NCI-H510A (cell line): ENCODE measurements at places on chromosomes 2 and 18.

DNA sequence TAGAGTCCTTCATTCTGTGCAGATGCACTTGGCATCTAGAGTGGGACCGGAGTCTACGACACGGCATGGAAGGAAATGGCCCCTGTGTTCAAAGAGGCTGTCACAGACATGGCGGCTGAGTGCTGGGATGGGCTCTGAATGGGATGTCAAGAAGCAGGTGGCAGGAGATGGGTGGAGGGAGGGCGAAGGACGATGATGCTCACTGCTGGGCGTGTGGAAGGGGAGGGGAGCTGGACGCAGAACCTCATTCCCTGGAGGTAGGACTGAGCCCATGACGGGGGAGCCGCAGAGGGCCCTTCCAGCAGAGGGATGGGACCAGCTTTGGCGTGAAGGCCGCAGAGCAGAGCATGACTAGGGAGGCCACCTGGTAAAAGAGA lies 18.8 kb upstream of the ALPI start:
- DNase-seq: no peak

DNA sequence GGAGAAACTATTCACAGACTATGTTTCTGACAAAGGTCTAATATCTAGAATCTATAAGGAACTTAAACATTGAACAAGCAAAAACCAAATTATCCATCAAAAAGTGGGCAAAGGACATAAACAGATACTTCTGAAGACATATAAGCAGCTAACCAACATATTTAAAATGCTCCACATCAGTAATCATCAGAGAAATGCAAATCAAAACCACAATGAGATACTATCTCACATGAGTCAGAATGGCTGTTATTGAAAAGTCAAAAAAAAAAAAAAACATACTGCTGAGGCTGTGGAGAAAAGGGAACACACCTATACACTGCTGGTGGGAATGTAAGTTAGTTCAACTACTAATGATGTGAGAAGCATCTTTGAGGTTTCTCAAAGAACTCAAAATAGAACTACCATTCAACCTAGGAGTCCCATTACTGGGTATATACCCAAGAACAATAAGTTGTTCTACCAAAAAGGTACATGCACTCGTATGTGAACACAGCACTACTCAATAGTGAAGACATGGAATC lies 220.4 kb upstream of the TFPI start:
- DNase-seq: no peak

DNA sequence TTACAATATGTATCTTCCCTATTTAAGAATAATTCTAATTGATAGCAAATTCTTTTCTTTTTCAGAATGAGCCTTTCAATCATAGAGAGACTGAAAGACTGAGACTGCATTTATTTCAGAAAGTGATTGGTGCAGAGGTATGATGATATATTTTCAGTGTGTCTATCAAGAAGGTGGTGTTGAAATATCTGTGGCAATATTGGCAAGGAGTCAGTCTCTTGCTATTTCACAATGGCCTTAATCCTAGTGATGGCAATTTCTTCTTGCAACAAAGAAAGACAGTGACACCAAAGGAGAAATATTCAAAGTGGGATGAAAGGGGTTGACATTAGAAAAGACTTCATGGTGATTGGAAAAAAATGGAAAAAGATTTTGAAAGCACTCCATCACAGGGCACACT lies 21.7 kb upstream of the ZBTB14 start:
- DNase-seq: no peak

- no peak for DNase-seq
Measured at GRCh38 chr18:44856157-44856556, 175.5 kb downstream of the SETBP1 start.
